Stimulated activated CD4-positive, alpha-beta T cell treated with anti-CD3 and anti-CD28 coated beads, Interleukin-2, amount 100 ng/mL, for 4 hours (primary cell): ENCODE measurements at places on chromosomes 6 and 20.

GRCh38 chr20:46939031-46939965 lies 44.7 kb downstream of the EYA2 start:
- no peak for DNase-seq

- no peak for DNase-seq
Observed at GRCh38 chr6:107590378-107590777, 100.5 kb downstream of the SOBP start.

GRCh38 chr6:107956181-107956580 lies 1.8 kb downstream of the SEC63 start:
- DNase-seq: no peak

DNA sequence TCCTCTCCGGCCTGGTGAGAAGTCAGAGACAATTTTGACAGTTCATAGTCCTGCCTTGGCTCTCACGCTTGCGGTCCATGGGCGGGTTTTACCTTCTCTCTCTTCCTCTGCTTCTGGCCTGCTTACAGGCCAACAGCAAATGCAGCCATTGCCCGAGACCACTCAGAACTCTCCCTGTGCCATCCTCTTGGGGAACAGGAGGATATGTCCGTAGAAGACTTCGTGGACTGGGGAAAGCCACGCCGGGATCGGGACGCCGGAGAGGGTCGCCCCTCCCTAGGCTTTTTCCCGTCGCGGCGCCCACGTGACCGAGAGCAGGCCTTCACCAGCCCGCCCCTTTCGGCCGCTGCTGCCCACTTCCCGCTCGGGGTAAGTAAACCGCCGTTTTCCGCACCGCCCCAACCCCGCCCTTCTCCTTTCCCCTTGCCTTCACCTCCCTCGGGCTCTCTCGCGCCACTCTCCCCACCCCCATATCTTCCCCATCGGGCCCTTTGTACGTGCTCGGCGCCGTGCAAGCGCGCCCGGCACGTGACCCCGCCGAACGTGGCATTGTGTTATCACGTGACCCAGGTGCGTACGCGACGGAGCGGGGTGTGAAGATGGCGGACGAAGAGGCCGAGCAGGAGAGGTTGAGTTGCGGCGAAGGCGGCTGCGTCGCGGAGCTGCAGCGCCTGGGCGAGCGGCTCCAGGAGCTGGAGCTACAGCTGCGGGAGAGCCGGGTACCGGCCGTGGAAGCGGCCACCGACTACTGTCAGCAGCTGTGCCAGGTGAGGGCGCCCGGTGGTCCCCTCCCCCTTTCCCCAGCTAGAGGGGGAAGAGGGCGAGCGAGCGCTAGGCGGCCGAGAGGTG lies at the start of gene ZNF292:
ZNF292 (plus strand) TSS at position 573 of the 849 bp plus-strand sequence; CDS start at position 600, 27 bp downstream.
- peak; percentile 91 for DNase-seq

DNA sequence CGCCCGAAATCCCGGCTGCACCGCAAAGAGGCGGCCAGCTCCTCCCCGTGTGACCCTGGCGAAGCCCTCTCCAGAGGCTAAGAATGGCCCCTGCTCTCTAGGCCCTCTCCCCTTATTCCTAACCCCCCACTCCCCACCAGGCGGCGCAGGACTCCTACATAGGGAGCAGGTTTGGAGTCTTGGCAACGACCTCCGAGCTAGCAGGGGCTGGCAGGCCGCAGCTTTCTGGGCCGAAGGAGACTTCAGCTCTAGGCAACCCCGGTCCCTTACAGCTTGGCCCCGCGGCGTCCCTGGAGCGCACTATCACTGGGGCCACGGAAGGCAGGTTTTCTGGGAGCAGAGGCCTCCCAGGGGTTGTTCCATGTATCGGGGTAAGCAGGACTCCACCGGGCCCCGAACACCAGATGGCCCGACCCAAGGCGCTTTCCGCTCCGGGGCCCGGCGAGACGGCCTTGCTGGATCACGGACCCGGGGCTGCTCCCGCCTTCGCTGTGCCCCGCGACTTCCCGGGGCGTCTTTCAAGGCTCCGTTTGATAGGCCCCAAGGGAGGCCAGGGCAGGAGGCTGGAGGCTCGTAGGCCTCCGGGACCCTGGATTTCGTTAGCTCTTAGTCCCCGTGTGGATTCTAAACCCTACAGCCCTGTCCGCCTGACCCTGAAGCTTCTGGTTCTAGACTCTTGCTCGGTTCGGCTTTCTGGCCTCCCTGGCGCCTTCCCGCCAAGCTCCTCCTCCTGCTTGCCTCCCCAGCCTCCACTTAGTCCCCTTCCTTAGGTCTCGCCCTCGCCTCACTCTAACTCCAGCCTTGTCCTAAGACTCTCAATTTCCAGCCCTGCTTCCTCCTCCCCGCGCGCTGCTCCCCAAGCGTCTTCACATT lies 1.9 kb downstream of the SLC32A1 start:
- no peak for DNase-seq

DNA sequence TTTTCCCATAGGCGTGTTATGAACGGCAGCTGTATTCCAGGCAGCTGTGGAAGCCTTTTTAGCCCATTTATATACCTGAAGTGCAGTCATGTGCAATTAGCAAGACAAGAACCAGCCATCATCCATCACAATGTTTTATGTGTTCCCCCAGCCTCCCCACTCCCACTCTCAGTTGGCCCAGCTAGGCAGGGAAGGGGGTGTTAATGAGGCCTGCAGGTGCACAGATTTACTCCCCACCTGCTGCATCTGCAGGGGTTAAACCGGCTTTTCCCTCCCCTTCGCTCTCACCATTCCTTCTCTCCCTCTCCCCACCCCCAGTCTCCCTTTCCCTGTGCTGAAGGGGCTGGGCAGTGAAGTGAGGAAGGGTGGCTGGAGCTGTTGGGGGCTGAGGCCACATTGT lies 149.8 kb upstream of the AKAP12 start:
- no peak for DNase-seq

- DNase-seq: no peak
Observed at GRCh38 chr6:45416700-45417099, 39.0 kb upstream of the SUPT3H start.

DNA sequence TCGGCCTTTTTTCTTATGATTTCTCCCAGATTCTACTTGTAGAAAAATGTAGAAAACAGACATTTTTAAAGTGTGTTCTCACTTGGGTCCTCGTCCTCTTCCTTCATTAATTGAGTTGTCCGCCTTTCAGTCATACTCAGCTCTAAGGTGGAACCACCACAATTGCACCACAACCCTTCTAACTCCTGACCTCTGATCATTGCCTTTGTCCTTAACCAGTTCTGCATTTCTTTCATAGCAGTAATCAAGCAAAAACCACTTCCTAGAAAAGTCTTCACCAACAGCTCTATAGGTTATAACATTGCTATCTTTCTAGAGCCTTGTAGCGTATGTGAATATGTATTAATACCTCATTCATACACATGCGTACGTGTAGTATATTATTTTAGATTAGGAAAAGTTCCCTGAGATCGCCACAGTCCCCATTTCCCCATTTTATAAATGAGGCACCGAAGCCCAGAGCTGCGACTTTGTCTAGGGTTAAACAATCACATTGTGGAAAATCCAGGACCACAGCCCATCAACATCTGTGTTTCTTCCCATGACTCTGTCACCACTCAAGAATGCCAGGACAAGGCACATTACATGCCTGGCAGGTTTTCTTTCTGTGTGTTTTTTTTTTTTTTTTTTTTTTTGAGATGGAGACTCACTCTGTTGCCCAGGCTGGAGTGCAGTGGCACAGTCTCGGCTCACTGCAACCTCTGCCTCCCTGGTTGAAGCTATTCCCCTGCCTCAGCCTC lies 175.5 kb downstream of the BTBD3 start:
- DNase-seq: no peak

- no peak for DNase-seq
Observed at GRCh38 chr20:37523012-37523391, 2.0 kb downstream of the NNAT start.

DNA sequence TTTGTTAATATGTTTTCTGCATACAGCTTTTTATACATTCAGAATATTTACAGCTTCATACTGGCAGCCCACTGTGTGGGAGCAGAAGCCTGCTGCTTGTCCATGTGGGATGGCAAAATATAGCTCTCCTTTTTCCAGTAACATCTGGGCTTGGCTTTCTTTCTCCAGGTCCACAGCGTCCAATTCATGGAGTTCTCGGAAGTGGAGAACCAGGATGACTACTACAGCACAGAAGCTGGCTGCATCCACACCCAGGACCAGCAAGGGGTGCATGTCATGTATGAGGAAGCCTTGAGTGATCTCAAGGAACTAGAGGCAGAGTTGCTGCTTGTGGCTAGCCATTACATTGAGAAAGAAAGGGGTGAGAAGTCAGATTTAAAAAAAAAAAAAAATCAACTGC lies 143.1 kb downstream of the CD164 start:
- DNase-seq: no peak

DNA sequence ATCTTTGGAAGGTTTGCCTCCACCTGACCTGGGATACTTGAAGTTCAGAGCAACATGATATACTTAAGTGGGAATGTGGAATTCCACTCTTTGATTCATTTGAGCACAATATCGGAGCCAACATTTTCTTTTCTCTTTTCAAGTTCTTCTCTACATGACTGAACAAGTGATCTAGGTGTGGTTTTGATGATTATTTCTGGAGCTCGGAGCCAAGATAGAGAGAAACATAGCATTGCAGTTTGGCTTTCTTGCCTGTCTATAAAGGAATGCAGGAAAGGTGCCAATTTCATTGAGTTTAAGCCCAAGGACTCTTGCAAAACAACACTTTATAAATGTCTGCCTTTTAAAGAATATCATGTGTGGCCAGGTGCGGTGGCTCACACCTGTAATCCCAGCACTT lies 124.2 kb upstream of the FAM83B start:
- no peak for DNase-seq

GRCh38 chr20:38252292-38253288 lies 7.9 kb downstream of the KIAA1755 start:
- no peak for DNase-seq

GRCh38 chr6:65700561-65700960 lies 6.5 kb downstream of the EYS start:
- DNase-seq: no peak

- DNase-seq: no peak
Observed at GRCh38 chr6:17466147-17466546, 72.8 kb downstream of the CAP2 start.

- no peak for DNase-seq
Observed at GRCh38 chr6:123527406-123527805, 109.3 kb downstream of the TRDN start.

GRCh38 chr20:57308451-57309271 lies 20.9 kb upstream of the SPO11 start:
- no peak for DNase-seq

DNA sequence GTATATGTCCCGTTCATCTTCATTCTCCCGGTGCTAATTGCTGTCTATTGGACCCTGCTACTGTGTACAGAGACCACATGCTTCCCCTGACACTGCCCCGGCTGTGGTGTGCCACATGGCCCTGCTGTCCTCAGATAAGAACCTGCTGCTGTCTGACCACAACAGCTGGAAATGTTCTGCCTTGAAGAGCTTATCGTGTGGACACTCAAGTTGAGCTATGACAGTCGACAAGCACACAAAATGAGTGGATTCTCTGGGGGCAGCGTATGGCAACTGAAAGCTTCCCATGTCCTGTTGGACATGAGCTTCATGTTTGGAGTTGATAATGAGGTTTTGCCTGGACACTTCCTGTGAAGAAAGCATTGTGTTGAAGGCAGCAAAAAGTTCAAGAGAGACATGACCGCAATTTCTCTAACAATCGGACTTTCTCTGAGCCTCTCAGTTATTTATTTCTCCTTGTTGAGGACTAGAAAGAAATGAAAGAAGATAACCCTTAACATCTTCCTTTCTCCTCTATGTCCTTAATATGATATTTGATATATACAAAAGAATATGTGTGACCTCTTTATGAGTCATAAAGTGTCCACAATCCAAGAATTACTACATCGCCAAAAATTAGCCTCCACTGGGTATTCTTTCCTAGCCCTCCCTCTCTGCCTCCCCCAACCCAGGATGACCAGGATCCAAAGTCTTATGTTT lies 187.1 kb upstream of the TCF21 start:
- no peak for DNase-seq

GRCh38 chr6:118890997-118891790 lies 2.8 kb upstream of the ASF1A start:
- DNase-seq: no peak

DNA sequence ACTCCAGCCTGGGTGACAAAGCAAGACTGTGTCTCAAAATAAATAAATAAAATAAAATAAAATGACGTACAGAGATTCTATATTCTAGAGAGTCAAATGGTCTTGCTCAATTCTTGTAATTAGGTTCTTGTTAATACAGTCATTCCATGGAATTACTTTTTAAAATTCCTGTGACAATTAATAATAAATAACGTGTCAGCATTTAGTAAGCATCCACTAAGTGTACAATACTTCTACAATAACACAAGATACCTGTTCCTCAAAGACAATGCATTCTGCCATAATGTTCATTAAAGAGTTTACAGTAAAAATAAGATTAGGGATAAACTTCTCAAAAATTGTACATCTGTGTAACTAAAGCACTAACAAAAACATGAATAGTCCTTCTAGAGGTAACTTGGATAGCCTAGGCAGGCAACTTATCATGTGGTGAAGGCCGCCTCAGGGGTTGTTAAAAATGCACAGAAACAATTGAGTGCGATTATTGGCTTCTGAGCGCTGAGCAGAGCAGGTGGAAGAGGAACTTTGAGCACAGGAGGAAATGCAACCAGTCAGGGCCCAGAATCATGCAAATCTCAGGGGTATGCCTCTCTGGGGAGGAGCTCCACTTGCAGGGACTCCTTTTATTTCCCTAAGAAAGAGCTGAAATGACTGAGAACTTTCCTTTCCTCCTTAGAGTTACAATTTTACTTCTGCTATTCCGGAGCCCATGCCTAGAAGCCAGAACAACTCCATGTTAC lies 37.1 kb downstream of the QRSL1 start:
- no peak for DNase-seq

- no peak for DNase-seq
Observed at GRCh38 chr20:5080384-5080877, 39.3 kb downstream of the PCNA start.

- no peak for DNase-seq
Observed at GRCh38 chr6:91161246-91161645, 574.4 kb upstream of the MAP3K7 start.

DNA sequence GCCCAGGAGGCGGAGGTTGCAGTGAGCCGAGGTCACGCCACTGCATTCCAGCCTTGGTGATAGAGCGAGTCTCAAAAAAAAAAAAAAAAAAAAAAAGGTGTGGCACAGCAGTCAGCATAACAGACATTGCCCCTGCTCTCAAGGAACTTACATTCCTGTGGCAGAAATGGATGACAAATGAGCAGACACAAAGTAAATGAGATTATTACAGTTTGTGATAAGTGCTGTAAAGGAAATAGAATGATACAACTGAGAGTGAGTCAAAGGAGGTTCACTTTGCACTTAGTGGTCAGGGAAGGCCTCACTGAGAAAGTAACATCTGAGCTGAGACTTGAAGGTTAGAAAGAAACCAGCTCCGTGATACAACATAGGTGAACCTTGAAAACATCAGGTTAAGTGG lies 36.4 kb downstream of the CEP250 start:
- no peak for DNase-seq

- DNase-seq: peak; percentile 64
Observed at GRCh38 chr6:7073821-7074525, 33.8 kb upstream of the RREB1 start.
